ENCODE measurements at places on chromosomes 4 and X. TPM values are rescaled to one million over a fixed set of nuclear protein-coding genes. Genes with fewer than 3 reads are reported as not detected.

The SPRY1 gene
- polyA plus RNA-seq, result 150 TPM

GRCh38 chr4:89837385-89837992 lies 528 bp upstream of the SNCA start:
- H3K27me3 ChIP-seq, result peaks cover 21% of the 10 kb centered on the region
- peaks cover 16% of the 10 kb centered on the region for H3K4me1 ChIP-seq
- no peaks in the 10 kb centered on the region for H3K36me3 ChIP-seq

The RAB41 gene
- 0.66 TPM for polyA plus RNA-seq

GRCh38 chr4:170030121-170030520 lies 3.9 kb upstream of the MFAP3L start:
- DNase-seq, result no peak
- no peak overlapping the region for H3K4me3 ChIP-seq
- peaks cover 37% of the 10 kb centered on the region for H3K27me3 ChIP-seq
- H3K36me3 ChIP-seq, result no peaks in the 10 kb centered on the region
- peaks cover 9% of the 10 kb centered on the region for H3K4me1 ChIP-seq

The SRPX gene
- polyA plus RNA-seq, result 65.8 TPM

DNA sequence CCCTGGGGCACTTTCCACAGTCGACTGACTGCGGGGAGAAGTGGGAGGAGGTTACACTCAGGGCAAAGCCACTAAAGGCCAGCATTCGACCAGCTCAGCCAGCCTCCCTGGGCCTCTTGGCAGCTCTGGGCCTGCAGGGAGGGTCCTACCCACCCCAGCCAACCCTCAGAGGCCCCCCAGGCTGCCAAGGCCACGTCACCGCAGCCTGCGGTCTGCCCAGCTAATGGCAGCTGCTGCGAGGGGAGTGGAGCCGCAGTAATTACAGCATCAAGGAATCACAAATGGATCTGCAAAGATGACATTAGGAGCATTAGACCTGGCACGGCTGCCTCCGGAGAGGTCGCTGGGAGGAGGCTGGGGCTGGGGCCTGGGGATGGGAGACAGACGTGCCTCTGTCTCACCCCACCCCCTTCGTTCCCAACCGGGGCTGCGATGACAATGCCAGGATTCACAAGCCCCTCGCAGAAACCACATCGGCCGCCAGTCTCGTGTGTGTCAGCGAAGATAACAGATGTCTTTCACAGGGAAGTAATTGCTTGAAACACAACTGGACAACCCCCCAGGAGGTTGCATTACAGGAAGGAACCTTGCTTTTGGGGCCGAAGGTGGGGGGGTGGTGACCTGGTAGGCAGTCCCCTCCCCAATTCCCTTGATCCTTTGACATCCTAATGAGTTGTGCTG lies 367.6 kb downstream of the BCOR start:
- H3K27ac ChIP-seq, result peak overlapping the region; percentile 59
- H3K4me3 ChIP-seq, result no peak overlapping the region
- no peaks in the 10 kb centered on the region for H3K36me3 ChIP-seq
